ENCODE measurements at places on chromosomes 7 and 10. TPM values are rescaled to one million over a fixed set of nuclear protein-coding genes. Genes with fewer than 3 reads are reported as not detected.

Gene TMEM184A
- 7.9 TPM for total RNA-seq

Gene AEBP1
- total RNA-seq, result 195 TPM

Gene GCK
- 0.50 TPM for total RNA-seq

Gene CYP17A1
- total RNA-seq, result 0.52 TPM

Gene UBE2D4
- 26.4 TPM for total RNA-seq

Gene CTAGE4
- 5.0 TPM for total RNA-seq

Gene TMEM225B
- total RNA-seq, result 0.60 TPM

Gene ENKUR
- total RNA-seq, result 4.3 TPM

DNA sequence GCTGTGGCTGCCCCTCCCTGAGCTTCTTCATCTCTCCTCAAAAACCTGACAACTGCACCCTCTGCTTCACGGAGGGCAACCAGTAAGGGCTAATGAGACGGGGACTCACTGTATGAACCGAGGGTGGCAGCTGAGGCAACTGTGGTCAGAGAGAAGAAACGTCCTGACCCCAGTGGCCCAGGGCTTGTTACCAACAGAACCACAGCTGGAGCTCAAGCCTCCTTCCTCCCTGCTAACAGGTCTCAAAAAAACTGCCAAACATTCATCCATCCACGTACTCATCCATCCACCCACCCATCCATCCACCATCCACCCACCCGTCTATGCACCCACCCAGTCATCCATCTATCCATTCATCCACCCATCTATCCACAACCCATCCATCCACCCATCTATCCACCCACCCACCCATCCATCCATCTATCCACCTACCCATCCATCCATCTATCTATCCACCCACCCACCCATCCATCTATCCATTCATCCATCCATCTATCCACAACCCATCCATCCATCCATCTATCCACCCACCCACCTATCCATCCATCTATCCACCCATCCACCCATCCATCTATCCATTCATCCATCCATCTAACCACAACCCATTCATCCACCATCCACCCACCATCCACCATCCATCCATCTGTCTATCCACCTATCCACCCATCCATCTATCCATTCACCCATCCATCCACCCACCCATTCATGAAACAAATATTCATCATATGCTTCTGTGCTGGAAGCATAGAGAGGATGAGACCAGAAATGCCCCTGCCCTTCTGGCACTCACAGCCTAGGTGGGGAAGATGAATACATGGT lies 111.7 kb downstream of the PDGFA start:
- no peaks in the 10 kb centered on the region for H3K36me3 ChIP-seq
- H3K4me1 ChIP-seq, result no peaks in the 10 kb centered on the region
- no peak overlapping the region for H3K4me3 ChIP-seq
- no peak for DNase-seq

DNA sequence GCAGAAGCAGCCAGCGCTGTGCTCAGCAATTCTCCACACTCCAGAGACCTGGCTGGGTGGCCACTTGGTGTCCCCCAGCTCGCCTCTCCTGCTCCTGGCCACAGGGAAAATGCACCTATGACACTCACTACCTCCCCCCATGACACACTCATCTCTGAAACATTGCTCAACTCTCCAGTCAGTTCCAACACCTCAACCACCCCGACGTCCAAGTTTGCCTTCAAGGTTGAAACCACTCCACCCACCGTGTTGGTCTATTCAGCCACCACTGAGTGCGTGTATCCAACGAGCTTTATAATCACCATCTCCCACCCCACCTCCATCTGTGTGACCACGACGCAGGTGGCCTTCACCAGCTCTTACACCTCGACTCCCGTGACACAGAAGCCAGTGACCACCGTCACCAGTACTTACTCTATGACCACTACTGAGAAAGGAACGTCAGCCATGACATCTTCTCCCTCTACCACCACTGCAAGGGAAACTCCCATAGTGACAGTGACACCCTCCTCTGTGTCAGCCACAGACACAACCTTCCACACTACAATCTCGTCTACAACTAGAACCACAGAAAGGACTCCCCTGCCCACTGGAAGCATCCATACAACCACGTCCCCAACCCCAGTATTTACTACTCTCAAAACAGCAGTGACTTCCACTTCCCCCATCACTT lies 2.7 kb downstream of the MUC3A start:
- DNase-seq, result no peak
- H3K27ac ChIP-seq, result no peak overlapping the region
- no peak overlapping the region for H3K4me3 ChIP-seq
- H3K36me3 ChIP-seq, result no peaks in the 10 kb centered on the region
- H3K4me1 ChIP-seq, result no peaks in the 10 kb centered on the region

DNA sequence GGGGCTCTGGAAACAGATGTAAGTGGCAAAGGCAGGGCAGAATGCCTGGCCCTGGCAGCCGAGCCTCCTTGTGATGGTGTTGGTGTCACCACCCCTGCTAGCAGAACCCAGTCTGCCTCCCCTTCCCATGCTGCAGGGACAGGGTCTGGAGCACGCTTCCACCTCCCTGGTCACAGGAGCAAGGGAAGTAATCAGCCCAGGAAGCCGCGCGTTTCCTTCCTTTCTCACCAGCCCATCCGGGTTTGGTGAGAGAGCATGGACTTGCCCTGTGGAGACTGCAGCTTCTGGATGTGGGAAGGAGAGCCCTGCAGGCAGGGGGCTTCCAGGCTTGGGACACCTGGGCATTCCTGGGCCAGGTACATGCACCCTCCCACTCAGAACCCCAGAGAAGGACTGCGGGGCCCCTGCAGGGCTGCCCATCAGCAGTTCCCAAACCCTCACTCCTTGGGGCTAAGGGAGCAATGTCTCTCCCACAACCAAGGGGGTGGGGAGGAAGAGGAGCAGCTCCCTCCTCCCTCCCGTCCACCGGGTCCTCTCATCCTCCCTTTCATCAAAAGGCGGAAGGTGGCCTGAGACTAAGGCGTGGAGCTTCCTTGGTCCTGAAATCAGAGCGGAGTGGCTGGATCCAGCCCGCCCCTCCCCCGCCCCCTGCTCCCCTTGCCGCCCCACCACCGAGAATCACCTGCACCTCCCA lies 1.8 kb downstream of the MMRN2 start:
- H3K4me1 ChIP-seq, result peaks cover 22% of the 10 kb centered on the region
- peaks cover 4% of the 10 kb centered on the region for H3K27me3 ChIP-seq
- peak overlapping the region; percentile 11 for H3K4me3 ChIP-seq
- H3K27ac ChIP-seq, result peak overlapping the region; percentile 64
- no peak for DNase-seq

DNA sequence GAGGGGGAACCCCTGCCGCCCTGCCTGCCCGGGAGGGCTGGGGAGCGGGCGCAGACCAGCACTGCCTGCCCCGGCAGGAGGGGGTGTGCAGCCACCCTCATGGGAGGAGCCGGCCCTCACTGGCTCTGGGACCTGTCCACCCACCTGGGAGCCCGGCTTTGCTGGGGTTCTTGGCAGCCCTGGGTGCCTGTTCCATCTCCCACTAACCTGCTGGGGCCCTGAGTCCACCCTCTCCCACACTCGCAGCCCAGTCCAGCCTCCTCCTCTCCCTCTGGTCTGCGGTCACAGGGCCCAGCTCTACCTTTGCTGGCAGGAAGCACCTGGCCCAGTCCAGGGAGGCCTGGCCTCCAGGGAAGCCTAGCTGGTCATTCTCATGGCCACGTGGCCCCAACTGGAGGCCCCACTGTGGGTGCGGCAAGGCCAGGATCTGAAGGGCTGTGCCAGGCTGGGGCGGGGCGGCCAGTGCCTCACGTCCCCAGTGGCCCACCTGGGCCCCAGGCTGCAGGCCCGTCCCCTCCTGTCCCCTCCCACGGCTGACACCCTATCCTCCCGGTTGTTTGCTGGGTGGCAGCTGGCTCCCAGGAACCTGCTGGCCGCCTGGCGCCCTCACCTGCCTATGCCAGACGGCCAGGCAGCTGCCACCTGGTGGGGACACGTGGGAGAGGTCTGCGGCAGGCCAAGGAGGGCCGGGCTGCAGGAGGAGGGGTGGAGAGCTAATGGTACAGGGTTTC lies at the start of gene TMEM184A:
Gene TMEM184A (minus strand): TSS at position 393 of the 731 bp plus-strand sequence. CDS start 721 bp downstream, outside the sequence.
- DNase-seq, result peak; percentile 77
- peak within 1 kb of the TSS; percentile 21 for H3K4me3 ChIP-seq
- H3K27ac ChIP-seq, result no peak within 1 kb of the TSS
- H3K4me1 ChIP-seq, result peaks cover 9% of the 10 kb centered on the region

DNA sequence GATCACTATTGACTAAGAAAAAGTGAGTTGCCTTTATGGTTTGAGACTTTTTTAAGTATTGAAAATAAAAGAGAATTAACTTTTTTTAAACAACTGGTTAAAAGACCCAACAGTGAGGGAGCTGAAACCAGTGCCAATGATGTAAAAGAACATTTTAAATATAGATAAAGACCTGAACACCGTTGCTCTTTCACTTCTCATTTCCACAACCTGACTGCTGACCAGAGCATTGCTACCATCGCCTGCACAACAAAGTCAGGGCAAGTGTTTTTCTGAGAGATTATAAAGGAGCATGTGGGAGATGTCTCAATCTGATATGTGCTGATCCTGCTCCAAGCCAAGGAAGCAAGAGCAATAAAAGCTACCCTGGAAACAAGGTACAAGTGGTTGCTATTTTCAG lies 34.7 kb downstream of the IMMP2L start:
- no peak for DNase-seq
- no peak overlapping the region for H3K4me3 ChIP-seq
- H3K4me1 ChIP-seq, result peaks cover 6% of the 10 kb centered on the region
- H3K27ac ChIP-seq, result no peak overlapping the region
- no peaks in the 10 kb centered on the region for H3K27me3 ChIP-seq

- no peak for DNase-seq
- no peaks in the 10 kb centered on the region for H3K4me1 ChIP-seq
- no peak overlapping the region for H3K27ac ChIP-seq
- H3K4me3 ChIP-seq, result no peak overlapping the region
- no peaks in the 10 kb centered on the region for H3K27me3 ChIP-seq
These were observed 1223.8 kb downstream of the NXPH1 start for GRCh38 chr7:9657257-9657656.

DNA sequence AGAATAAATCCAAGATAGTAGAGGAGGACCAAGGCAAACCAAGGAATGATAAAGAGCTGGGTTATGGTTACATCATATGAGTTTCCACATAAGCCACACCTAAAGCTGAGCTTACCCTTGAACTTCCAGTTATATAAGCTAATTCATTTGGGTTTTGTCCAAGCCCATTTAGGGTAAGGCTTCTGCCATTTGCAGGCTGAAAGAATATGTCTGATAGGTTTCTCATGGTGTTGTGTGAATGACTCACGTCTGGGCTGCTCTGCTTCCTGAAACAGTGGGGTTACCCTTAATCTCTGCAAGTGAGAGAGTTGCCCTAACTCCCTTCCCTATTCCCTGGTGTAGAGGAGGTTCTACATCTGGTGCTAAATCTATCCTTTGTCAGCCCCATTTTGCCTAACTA lies 60.8 kb downstream of the PTTG1IP2 start:
- H3K36me3 ChIP-seq, result no peaks in the 10 kb centered on the region
- no peaks in the 10 kb centered on the region for H3K27me3 ChIP-seq
- H3K4me1 ChIP-seq, result no peaks in the 10 kb centered on the region
- no peak for DNase-seq

- no peaks in the 10 kb centered on the region for H3K4me1 ChIP-seq
- H3K4me3 ChIP-seq, result no peak overlapping the region
- H3K27me3 ChIP-seq, result no peaks in the 10 kb centered on the region
- no peak overlapping the region for H3K27ac ChIP-seq
- DNase-seq, result no peak
These were observed 893.7 kb downstream of the TYW1 start for GRCh38 chr7:67890316-67890715.

- H3K4me1 ChIP-seq, result no peaks in the 10 kb centered on the region
- H3K27me3 ChIP-seq, result no peaks in the 10 kb centered on the region
- no peaks in the 10 kb centered on the region for H3K36me3 ChIP-seq
- no peak overlapping the region for H3K27ac ChIP-seq
These were observed 273.5 kb downstream of the FGFR2 start for GRCh38 chr10:121324678-121325213.

- no peak for DNase-seq
- H3K36me3 ChIP-seq, result no peaks in the 10 kb centered on the region
- H3K4me3 ChIP-seq, result no peak overlapping the region
These were observed 782.0 kb upstream of the ZWINT start for GRCh38 chr10:57142925-57143576.

DNA sequence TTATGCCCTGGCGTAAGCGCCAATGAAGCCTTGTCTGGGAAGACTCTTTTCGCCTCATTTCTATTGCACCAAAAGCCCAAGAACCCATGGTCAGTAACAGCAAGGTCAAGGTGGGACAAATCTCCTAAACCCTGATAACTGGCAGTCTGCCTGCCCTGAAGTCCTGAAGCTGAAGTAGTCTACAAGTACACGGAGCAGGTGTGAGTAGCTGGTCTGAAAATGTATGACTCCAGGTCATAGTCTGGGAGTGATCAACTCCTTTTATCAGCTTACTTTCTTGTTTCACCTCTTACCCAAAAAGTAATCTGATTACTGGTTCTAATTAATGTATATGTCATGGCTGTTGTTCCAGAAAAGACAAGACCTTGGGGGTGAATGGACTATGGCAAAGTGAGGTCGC lies 107.3 kb upstream of the EFCAB10 start:
- no peak for DNase-seq
- no peak overlapping the region for H3K27ac ChIP-seq
- H3K4me1 ChIP-seq, result peaks cover 13% of the 10 kb centered on the region
- H3K4me3 ChIP-seq, result no peak overlapping the region

DNA sequence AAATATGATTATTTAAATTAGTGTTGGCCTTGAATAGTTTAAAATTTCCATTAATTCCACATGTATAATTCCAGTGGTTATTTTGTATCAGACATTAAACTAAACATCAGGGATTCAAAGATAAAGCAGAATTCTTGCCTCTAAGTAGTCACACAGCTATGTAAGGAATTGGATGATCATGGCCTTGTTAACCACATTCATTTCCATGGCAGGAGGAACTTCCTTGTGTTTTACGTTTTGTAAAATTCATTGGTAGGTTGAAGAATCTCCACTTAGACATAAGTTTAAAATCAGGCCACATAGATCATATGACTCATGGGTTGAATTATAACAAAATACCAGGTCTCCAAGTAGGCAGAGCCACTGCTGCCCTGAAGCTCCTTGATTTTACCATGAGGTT lies 289.7 kb downstream of the PLXDC2 start:
- no peaks in the 10 kb centered on the region for H3K36me3 ChIP-seq
- H3K27ac ChIP-seq, result peak overlapping the region; percentile 27
- no peaks in the 10 kb centered on the region for H3K4me1 ChIP-seq
- no peak for DNase-seq
- H3K27me3 ChIP-seq, result no peaks in the 10 kb centered on the region
- no peak overlapping the region for H3K4me3 ChIP-seq

DNA sequence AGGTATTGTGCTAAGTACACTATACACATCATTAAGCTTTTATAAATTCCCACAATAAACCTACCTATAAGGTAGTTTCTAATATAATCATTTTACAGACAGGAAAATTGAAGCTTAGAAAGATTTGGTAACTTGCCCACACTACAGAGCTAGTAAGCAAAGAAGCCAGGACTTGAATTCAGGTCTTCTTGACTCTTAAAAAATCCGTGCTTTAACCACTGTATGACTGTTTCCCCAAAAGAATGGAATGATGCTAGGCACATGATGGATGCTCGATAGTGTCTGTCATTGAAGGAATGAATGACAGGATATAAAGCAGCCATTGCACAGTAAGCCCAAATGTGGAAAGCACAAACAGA lies 26.6 kb downstream of the ZNF800 start:
- H3K36me3 ChIP-seq, result no peaks in the 10 kb centered on the region
- DNase-seq, result no peak
- H3K27me3 ChIP-seq, result no peaks in the 10 kb centered on the region
- no peak overlapping the region for H3K27ac ChIP-seq
- no peak overlapping the region for H3K4me3 ChIP-seq

- no peak overlapping the region for H3K27ac ChIP-seq
- no peak for DNase-seq
- H3K27me3 ChIP-seq, result peaks cover 5% of the 10 kb centered on the region
- no peaks in the 10 kb centered on the region for H3K4me1 ChIP-seq
- H3K36me3 ChIP-seq, result no peaks in the 10 kb centered on the region
These were observed 17.8 kb upstream of the ASB15 start for GRCh38 chr7:123583821-123584220.
